ENCODE measurements at places on chromosomes 12 and 14.

DNA sequence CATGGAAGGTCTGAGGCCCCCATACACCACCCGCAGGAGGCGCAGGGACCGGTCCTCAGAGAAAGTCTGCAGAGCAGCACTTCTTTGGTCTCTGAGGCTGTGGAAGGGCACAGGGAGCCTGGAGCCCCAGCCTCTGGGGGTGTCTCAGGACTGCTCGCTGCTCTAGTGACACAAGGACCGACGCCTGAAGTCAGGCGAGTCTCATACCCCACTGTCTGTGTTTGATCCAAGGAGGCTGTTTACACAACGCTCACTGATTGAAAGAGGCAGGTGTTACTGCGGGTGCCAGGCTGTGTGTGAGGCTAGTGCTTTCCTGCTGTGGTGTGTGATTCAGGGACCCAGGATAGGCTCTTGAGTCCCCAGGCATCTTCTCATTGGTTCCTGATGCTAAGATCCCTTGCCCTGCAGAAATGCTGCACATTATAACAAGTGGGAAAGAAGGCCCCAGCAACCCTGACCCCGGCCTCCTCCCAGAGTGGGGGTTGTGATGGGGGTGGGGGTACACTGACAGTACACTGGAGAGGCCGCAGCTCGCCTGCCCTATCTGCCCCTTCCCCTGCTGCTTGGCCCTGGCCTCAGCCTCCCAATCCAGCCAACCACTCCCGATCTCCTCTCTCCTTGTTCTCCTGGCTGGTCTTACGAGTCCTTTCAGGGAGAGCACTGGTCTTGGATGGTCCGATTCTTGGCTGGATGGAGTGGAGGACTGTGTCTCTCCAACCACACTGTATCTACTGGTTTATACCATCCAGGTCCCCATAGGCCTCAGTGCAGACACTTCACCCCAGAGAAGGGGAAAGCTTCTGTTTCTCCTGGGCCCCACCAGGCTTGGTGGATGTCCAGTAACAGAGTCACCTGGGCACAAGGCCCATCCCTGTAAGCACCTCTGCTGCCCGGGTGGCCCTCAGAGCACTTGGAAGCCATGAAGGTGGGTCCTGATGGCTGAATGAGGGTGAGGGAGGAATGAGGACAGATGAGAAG is 6.6 kb downstream of the CACNA2D4 start:
- no peak for DNase-seq

- no peak for DNase-seq
Measured at GRCh38 chr14:34935488-34935887, 47.3 kb upstream of the SRP54 start.

- no peak for DNase-seq
Measured at GRCh38 chr14:95769976-95770375, 56.1 kb upstream of the TCL1A start.

GRCh38 chr14:60095781-60096450 is 4.2 kb downstream of the PCNX4 start:
- DNase-seq: no peak

- DNase-seq: no peak
Measured at GRCh38 chr12:113284751-113285150, 50.2 kb downstream of the SLC8B1 start.

DNA sequence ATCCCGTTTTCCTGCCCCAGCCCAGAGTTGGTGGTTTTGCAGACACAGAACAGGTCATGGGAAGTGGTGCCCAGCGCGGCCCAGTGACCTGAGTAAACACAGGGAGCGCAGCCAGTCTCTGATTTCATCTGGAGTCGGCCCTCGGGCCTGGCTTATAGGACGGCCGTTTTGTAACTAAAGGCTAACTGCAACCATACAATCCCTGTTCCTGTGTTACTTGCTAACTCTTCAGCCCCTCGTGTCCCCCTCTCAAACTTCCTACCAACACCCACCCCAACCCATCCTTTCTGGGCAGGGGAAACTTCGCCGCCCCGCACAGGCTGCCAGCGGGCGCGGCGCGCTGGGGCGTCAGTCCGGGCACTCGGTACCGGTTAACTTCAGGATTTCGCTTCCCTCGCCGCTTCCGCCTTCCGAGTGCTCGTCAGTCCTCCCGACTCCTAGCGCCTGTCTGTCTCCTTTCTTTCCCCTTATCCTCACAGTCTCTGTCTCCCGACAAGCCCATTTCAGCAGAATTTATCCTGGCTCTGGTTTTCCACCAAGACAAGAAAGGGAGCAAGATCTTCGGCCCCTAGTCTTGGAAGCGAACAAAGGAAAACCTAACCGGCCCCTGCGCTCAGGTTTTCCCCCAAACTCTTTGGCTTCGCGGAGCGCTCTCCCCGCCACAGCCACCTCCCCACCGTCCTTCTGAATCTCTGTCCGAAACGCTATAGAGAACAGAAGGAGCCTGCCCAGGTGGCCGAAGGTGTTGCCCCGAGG is 2.0 kb downstream of the SIX1 start:
- DNase-seq: peak; percentile 45

DNA sequence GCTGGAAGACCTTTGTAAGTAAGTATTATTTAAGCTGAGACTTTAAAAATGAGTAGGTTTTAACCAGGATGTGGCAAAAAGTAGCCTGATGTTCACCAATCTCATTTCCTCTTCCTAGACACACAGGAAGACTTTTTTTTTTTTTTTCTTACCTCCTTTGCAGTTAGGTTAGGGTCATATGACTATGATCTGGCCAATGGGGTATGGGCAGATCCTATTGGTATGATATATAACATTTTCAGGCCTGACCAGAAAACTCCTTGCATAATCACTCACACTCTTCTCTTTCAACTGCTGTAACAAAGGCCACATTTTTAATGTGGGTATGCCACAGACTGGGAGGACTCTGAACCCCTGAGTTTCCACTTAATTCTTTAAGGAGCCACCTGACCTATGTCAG is 2.7 kb upstream of the RPS6KA5 start:
- DNase-seq: no peak

- no peak for DNase-seq
Measured at GRCh38 chr12:120930032-120930431, 25.9 kb upstream of the SPPL3 start.

DNA sequence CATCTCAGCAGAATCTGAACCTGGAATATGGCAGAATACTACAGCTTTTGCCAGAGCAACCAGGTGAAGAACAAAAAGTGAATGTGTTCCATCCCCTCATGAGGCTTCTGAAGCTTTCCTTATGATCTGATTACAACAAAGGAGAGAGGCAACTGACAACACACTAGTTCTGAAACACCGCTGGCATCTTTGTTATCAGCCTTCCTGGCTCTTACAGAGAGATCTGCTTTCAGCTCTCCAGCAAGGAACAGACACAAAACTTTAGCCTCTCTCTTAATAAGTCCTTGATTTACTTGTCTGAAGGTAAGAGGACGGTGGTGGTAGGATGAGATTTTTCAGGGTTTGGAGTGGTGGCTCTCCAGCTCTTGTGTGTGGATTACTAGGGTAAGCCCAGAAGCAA is 227.0 kb downstream of the PPM1H start:
- no peak for DNase-seq

- no peak for DNase-seq
Measured at GRCh38 chr14:58643366-58643765, 5.6 kb downstream of the DACT1 start.

DNA sequence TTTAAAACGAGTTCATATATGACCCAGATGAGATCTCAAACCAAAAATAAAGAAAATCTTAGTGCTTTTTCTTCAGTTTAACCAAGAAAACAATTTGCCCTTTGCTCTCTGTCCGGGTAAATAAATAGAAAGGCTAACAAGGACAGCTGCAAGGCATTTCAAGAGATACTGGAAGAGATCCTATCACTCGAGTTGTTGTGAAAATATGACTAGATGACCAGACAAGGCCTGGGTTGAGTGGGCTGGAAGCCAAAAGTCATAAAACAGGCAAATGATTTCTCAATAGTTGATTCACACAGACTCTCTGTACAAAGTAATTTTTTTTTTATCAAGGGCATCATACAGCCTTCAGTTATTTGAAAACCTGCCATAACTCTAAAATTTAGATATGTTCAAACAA is 55.9 kb upstream of the AVPR1A start:
- DNase-seq: no peak

DNA sequence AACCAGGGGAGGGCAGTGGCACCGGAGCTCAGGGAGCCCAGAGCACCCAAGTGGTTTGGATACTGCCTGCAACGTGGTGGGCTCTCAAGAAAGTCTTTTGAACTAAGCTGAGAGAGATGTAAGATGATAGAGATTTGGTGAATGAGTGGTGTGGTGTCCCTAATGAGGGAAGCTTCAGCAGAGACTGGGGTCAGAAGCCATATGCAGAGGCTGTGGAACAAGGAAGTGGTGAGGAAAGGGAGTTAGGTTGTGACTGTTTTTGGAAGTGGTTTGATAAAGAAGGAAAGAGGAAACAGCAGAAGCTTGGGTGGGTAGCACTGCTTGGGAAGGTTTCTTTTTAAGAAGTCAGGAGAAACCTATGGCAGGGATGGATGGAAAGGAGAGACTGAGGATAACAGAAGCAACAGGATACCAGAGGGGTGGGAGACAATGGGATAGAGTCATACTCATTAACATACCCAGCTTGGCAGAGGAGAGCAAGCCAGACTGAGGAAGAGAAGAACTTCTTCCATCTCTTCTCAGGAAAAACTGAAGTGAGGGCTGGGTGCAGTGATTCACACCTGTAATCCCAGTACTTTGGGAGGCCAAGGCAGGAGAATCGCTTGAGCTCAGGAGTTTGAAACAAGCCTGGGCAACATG is 24.1 kb downstream of the SLC4A8 start:
- no peak for DNase-seq

GRCh38 chr12:115943630-115944391 is 333.7 kb downstream of the MED13L start:
- no peak for DNase-seq

GRCh38 chr14:20976291-20976690 is 13.5 kb upstream of the METTL17 start:
- no peak for DNase-seq

GRCh38 chr14:53306911-53307310 is 153.8 kb upstream of the DDHD1 start:
- no peak for DNase-seq

DNA sequence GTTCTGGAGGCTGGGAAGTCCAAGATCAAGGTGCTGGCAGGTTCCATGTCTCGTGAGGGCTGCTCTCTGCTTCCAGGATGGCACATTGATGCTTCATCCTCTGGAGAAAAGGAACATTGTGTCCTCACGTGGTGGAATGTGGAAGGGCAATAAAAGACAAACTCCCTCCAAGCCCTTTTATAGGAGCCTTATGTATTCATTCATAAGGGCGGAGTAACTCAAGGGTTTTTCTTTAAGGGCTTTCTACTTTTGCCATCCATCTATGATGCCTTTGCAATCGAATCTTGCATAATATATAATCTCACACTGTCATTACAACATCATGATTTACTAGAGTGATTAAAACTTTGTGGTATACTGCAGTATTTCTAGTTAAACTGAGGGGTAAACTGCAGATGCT is 132.7 kb upstream of the DDHD1 start:
- DNase-seq: no peak

DNA sequence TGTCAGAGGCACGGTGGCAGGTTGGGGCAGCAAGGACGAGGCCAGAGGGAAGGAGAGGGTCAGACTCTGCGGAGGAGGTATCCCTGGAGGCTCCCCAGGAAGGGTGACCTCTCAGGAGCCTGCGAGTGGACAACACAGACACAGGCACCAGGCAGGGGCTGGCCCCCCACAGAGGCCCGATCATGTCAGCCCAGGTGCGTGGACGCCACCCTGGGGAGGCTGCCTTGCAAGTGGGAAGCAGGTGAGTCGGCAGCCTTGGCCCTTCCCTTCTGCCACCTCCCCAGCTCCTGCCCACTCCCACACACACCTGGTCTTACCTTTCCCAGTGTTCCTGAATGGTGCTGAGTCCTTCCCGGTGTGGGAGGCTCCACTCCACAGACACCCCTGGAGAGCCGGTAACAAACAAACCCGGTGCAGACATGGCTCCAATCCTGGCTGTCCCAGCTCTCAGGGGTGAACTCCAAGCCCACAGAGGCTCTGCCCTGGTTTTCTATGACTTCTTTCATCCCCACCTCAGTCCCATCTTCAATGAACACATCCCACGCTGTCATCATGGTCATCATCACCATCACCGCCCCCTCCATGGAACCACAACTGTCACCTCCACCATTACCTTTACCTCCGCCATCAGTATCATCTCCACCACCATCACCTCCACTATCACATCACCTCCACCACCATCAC is 5.2 kb downstream of the ZBTB42 start:
- DNase-seq: no peak

DNA sequence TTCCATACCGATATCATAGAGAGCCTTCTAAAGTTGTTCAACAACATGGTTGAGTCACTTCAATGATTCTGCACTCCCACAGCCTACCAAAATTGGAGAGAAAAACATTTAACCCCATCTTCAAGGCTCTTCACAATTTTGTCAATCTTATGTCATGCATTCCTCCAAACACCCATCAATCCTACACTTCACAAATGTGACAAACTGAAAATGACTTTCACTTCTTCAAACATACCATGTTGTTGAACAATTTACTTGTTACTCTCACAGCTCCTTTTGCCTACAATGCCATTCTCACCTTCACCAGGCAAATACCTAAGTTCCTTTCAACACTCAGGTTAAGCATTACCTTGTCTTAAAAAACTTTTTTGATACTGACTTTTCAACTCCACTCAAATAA is 88.0 kb downstream of the OSBPL8 start:
- no peak for DNase-seq

DNA sequence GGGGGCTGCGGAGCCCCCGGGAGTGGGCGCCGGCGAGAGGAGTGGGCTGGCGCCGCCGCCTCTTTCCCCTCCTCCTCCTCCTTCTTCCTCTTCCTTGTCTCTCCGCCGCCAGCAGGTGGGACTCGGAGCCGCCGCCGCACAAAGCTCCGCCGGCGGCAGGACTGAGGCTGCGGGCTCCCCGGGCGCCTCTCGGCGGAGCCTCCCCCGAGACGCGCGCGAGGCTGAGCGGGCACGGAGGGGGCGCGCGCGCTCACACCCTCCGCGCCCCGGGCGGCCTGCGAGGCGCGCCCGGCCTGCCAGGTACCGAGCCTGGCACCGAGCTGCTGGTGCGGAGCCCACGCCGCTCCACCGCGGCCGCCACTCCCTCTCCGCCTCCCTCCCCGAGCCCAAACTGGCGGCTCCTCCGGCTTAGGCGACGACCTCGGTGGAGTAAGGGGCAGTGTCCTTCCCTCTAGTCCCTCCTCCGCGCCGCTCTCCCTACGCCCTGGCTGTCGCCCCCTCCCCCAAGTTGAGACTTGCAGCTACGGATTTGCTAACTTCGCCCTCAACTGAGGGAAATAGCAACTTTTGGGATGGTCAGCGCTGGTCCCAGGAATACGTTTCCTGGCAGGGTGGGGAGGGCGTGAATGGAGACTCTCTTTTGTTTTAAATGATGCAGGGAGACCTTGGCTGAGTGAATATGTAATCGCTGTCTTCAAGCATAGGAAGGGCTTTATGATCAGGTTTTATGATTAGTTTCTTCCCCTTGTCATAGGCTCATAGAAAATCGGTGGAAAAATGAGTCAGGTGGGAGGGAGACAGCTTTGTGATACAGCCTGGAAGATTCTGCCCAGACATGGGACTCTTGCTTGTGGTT is 199.5 kb upstream of the CAND1 start:
- no peak for DNase-seq
